ENCODE measurements at places on chromosomes 4 and X.

- no peak for DNase-seq
These were observed 36.7 kb downstream of the IL13RA1 start for GRCh38 chrX:118764122-118764521.

DNA sequence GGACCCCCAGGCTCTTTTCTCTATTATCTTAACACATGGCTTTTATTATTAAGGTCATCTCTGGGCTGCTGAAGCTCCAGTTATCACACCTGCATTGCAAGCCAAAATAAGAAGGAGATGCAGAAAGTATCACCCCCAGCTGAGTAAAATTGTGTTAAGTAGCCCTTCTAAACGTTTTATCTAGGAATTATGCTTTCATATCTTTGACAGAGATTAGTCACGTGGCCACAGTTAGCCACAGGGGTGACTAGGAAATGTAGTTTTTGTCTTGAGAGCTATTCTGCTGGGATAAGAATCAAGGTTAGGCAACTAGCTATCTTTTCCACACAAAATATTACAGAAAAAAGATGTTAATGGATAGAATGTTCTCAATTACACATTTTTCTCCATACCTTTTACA lies 102.1 kb downstream of the ANXA3 start:
- no peak for DNase-seq

DNA sequence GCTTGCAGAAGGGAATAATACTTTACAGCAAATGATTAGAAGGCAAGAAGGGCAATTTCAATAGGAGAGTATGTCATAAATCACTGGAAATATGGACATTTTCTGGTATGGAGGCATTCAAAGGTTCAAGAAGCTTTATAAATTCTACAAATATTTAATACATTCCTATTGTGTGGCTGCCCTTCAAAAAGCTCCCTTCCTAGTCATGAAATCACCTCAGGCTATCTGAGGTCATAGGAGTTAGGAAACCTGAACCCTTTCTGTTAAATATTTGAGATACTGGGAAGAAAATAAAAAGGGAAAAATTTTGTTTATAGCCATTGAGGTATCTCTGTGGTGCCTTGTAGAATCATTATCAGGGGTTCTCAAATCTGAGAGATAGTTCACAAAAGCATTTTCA lies 316.8 kb upstream of the EMCN start:
- DNase-seq = no peak

GRCh38 chr4:158032733-158033415 lies 140.0 kb downstream of the GASK1B start:
- no peak for DNase-seq

- DNase-seq = no peak
These were observed 1247.8 kb upstream of the IGFBP7 start for GRCh38 chr4:58357947-58358346.

All from activated CD4-positive, alpha-beta T cell treated with anti-CD3 and anti-CD28 coated beads, Interleukin-2, amount 50 U/mL, for 24 hours (primary cell).